IPS-NIHi11 (cell line): ENCODE measurements at places on chromosomes 7 and 10.
A peak's percentile ranks its signal among the peaks of the same experiment; 100 is the strongest.

GRCh38 chr10:71933651-71934050 is 30.5 kb upstream of the CHST3 start:
- DNase-seq = no peak

GRCh38 chr10:72818076-72818475 is 75.5 kb upstream of the OIT3 start:
- no peak for DNase-seq

DNA sequence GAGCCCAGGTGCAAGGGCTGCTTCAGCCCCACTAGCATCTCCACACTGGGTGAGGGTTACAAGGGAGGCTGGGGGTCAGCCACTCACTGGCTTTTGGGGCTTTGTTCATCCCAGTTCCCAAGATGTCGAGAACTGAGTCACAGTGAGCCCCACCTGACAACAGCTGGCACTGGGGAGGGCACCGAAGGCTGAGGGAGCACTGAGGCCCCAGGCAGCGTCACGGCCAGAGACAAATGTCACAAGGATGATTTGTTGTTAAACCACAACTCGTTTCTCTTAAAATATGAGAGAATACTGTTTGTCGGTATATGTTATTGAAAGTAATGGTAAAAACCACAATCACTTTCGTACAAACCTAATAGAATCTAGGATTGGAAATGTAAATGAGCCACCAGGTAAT is 219.9 kb downstream of the CELF2 start:
- no peak for DNase-seq

GRCh38 chr7:51148216-51148615 is 168.4 kb downstream of the COBL start:
- no peak for DNase-seq

GRCh38 chr10:43904844-43905243 is 256.2 kb upstream of the ZNF32 start:
- no peak for DNase-seq

DNA sequence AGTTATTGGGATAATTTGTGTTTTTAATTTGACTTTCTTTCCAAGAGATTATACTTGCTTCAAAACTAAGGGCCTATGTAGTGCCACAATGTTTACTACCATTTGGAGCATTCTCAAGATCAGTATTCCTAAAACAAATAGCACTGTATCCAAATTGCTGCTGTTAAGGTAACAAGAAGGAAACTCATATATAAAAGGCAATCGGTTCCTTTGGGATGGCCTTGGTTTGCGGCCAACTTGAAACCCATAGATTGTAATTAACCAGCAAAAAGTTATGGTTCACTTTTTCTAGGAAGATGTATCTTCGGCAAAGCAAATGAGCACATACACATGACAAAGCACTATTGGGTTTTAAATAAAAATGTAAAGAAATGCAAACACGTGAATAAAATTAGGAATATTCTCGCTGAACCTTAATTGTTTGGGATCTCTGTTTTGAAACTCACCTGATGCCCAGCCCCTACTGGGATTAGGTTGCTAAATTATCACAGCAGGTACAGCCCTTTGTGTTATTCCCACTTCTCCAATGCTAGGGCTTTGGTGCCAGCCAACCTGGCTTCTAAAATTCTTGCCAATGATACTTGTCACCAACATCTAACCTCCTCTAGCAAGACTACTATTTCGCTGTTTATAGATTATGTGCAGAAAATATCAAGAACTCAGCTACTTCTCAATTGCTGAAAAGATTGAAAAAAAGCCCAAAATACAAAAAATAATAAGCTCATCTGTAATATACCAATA is 16.0 kb downstream of the CDNF start:
- DNase-seq = no peak

GRCh38 chr7:100642534-100642907 is 1.2 kb upstream of the TFR2 start:
- peak; percentile 91 for DNase-seq

GRCh38 chr10:24390746-24391145 is 181.8 kb downstream of the KIAA1217 start:
- DNase-seq = no peak

GRCh38 chr10:60664859-60665258 is 113.4 kb upstream of the CDK1 start:
- no peak for DNase-seq

DNA sequence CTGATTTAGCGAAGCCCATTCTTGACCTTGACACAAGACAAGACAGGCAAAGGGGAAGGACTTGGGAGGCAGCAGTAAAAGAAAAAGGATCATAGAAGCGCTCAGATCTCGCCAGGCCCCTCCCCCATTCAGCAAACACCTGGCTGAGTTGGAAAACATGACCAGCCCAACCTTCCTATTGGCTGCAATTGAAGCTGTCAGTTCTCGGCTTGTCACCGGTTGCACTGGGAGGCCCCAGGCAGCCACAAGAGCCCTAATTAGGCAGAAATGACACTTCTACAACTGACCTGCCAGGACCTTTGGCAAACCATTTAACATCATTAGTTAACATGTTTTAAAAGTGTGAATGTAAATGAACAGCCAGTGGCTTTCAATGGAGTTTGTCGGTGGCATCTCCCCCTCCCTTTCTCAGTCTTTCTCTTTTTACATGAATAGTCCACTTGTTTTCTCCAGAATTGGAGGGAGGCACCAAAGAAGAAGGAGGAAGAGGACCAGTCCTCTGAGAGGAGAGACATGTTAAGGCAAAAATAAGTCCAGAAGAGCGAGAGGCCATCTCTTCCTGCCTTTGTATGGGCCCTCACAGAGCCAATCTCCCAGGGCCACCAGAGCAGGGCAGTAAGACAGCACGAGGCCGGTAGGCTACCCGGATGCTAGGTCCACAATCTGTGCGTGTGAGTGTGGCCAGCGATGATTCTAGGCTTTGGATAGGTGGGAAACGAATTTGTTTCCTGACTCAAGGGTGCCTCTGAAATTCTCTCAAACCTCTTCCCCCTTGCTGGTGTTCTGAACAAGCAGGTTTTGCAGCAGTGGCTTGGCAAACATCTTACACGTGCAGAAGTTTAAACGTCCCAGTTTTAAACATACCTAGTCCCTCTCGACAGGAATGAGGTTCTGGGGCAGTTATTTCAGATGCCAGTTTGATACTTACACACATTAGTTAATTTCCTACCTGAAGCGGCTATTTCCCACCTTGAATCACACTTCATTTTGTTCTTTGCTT is 15.0 kb upstream of the ENO4 start:
- peak; percentile 69 for DNase-seq

GRCh38 chr7:158443688-158444483 is 143.7 kb downstream of the PTPRN2 start:
- DNase-seq = no peak

DNA sequence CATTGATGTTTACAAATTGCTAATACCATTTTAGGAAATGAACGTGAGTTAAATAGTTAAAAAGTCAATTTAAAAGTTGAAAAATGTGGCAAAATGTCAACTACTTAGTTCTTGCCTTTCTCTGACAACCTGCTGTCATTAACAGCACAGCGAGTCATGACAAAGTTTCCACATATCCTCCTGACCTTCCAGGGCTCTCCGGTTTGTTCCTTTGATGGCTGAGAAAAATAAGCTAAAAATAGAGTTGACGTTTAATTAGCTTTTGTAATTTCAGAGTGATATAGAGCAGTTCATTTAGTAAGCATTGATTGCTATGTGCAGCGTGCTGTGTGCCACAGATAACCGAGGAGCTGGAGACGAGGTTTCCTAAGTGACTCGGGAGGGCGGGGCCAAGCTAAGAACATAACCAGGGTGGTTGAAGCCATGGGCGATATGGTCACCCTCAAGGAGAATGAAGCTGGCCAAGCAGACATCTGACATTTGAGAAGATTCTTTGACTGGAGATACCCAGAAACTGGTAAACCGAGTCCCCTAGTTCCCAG is 47.9 kb downstream of the OGDH start:
- DNase-seq = no peak

DNA sequence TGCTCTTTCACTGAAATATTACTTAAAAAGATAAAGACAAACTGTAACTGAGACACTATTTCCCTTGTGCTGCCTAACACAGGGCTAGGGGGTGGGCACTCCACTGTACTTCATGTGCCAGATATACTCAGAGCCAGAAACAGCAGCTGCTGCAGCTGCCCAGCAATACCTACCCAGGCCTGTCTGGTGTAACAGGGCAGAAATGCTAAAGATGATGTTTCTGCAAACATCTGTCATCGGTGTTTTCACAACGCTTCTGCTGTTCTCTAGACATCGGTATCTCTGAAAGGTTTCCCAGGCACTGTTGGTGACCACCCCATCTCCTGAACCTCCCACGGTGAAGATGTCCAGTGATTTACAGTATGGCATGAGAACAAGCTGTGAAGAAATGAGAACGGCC is 42.7 kb downstream of the LAMB1 start:
- no peak for DNase-seq

DNA sequence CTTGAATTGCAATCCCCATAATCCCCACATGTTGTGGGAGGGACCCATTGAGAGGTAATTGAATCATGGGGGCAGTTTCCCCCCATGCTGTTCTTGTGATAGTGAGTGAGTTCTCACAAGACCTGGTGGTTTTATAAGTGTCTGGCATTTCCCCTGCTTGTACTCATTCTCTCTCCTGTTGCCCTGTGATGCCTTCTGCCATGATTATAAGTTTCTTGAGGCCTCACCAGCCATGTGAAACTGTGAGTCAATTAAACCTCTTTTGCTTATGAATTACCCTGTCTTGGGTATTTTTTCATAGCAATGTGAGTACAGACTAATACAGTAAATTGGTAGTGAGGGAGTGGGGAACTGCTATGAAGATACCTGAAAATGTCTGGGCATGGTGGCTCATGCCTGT is 65.0 kb downstream of the ANKRD7 start:
- no peak for DNase-seq

GRCh38 chr7:1725766-1726630 is 55.9 kb downstream of the ELFN1 start:
- no peak for DNase-seq
